ENCODE measurements at places on chromosomes 2 and 18.

DNA sequence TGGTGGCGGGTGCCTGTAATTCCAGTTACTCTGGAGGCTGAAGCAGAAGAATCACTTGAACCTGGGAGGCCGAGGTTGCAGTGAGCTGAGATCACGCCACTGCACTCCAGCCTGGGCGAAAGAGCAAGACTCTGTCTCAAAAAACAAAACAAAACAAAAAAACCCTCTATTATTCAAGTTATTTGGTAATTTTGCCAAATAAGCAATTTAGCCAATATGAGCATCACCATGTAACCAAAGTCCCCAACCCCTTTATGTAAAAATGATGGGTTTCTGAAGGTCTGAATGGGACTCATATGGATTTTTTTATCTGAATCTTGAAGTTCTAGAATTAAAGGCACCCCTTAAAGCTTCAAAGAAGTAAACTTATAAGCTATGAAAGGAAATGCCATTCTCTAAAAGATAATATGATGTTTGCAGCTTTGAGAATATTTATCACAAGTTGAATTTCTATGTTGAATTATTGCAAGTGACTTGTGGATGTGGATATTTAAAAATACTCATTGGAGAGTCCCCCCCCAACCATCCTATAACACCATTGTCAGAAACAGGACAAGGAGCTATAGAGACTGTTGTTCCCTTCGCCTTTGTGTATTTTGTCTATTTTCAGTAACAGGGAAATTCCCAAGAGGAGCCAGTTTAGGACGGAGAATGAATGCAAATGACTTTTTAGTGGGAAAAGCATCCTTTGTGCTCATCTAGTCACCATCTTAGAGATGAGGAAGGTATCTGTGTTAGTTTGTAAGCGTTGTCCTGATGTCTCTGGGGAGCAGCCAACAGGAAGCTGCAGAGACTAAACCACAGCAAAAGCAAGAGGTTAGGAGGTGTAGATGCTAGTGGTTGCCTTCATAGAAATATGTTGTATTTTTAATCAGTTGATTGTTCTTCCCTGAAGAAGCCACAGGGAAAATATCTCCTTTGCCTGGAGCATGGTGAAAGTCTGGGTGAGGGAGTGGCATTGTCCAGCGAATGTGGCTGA, 68.3 kb downstream of the TET3 start:
- no peak for DNase-seq

DNA sequence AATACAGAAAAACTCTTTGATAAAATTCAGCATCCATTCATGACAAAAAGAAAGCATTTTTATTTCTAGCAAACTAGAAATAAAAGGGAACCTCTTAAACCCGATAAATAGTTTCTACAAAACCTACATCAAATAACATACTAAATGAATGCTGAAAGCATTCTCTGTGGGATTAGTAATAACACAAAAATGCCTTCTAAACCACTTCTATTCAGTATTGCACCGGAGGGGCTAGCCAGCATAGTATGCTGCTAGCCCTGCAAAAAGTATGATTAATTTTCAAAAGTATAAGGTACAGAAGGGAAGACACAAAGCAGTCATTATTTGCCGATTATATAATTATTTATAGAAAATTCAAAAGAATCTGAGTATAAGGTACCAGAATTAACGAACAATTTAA, 145.2 kb downstream of the DTNB start:
- DNase-seq: no peak

DNA sequence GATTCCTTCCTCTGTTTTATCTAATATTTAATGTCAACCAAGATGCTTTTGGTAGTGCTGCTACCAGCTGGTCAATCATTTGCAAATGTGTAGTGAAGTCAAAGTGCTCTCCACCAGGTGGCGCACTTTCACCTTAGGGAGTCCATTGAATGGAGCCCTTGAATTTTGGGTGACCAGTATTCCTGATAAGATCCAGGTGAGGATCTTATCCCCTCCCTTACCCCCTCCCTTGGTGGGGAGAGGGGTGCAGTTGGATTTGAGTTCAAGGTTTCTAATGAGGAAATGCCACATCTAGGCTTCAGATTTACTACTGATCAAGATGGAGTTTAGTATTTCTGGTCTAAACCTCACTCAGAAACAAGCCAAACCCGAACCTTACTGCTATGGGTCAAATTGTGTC, 12.0 kb upstream of the E2F6 start:
- DNase-seq: no peak

- DNase-seq: no peak
These were observed 240.4 kb upstream of the LYPD1 start for GRCh38 chr2:132910432-132910831.

DNA sequence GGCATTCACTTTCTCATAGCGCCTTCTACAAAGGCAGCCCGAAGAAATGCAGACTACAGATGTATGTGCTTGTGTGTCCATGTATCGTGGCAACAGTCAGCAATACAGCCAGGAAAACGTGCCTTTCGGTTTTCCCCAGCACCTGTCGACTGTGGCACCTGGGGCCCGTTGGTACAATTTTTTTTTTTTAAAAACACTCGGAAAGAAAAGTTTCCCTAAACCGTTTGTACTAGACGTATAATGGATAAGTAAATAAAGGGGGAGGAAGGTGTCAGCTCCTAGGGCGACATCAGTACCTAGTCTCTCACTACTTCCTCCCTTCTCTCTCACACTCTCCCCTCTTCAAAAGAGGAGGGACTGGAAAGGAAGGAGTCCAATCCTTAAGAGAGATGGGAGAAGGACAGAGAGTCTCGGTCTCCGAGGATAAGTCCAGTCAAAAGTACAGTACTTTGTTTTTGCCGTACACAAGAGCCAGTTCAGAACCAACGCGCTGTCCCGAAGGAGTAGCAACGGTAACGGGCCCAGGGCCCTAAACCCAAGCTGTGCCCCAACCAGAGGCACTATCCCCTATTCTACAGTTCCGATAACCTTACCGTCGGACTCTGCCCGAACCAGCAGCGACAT, 759 bp downstream of the PPP4R3B start:
- no peak for DNase-seq

- no peak for DNase-seq
These were observed 219.0 kb upstream of the DSEL start for GRCh38 chr18:67735506-67735905.

DNA sequence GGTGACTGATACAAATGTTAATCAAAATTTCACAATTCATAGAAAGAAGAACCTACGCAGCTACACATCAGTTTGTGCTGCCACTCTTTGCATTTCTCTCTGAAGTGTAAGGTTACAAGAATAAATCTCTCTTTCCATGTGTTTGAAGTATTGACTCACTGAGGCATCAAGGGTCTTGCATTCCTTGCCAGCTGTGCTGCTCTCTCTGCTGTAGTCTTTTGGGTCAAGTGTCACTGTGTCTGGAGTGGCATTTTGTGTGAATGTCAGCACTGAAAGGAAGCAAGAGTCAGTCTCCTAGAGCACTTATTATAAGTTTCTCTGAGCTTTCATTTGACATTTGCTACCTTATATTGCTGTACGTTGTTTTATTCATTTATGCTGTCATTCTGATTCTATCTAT, 1696.1 kb upstream of the LRRTM1 start:
- DNase-seq: no peak

DNA sequence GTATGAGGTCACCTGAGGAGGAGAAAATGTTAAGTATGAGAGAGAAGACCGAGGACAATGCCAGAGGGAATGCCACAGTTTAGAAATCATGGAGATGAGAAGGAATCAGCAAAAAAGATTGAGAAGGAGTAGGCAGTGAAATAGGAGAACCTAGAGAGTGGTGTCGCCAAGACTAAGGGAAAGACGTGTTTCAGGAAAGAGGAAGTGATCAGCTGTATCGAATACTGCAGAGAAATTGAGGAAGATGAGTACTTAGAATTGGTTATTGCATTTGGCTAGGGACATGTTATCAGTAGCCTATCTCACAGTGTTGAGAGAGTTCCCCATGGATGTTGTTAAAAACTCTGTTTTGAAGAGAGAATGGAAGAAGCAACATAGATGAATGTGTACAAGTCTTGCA, 112.3 kb downstream of the GALNT1 start:
- DNase-seq: no peak

GRCh38 chr2:182933629-182934028, 67.2 kb upstream of the FRZB start:
- no peak for DNase-seq

- DNase-seq: no peak
These were observed 160.8 kb downstream of the LPIN1 start for GRCh38 chr2:11907190-11907589.

DNA sequence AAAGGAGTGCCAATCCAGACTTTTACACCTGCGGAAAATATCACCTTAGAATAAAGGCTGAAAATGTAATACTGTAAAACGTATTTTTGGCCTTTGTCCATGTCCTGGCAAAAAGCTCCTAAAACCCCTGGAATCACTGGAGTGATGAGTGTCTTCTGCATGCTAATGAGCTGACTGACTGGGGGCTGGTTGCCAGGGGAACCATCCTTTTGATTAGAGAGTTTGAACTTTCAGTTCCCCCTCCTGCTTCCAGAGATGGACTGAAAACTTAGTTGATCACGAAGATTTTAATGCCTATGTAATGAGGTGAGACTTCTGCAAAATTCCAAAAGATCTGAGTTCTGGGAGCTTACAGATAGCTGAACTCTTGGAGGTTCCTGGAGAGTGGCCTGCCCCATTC, 20.5 kb downstream of the PUM2 start:
- no peak for DNase-seq

GRCh38 chr18:35469725-35470124, 28.0 kb downstream of the INO80C start:
- DNase-seq: no peak

GRCh38 chr2:176169181-176169580, 12.1 kb downstream of the HOXD3 start:
- DNase-seq: no peak

DNA sequence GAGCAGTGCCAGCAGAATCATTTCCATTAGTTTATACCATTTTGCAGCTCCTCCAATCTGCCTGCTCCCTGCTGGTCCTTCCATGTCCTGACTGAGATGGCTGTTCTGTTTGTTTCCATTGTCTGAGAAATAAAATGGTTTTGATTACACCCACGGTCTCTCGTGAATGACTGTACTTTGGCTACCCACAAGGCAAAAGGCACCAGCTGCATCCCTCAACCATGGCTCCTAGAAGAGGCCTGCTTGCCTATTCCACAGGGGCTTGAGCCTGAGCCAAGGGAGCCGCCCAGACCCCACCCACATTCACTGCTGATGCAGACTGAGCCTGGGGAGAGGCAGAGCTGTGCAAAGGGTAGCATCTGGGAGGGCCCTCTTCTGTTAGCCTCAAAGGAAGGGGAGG, 31.2 kb downstream of the MARCHF4 start:
- no peak for DNase-seq

DNA sequence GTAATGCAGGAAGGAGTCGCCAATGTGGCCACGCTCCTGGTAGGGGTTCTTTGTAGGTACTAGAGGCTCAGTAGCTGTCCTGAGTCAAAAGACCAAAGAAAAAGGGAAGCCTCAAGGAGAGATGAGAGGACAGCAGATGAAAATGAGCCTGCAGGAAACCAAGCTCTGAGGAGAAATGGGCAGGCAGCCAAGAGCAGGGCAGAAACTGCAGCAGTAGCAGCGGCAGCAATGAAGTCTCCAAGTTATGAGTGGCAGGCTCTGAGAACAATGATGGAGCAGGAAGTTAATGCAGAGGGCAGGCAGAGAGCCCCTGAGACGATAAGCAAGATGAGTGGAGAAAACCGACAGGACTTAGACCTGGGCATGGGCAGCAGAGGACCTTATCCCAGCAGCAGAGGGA, 48.2 kb upstream of the TMEM200C start:
- DNase-seq: no peak

DNA sequence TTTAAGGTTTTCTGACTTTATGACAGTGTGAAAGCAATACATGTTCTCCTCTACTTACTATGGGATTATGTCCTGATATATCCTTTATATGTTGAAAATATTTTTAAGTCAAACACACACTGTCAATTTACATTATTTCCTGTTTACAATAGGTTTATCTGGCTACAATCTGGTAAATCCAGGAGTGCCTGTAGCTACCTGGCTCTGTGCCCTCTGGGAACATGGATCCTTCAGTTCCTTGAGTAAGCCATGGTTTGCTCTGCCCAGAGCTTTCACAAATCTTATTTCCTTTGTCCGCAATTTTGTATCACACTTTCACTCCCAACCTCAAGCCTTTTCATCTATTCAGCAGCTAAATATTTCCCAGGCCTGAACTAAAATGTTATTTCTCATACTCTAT, 1582.2 kb upstream of the NXPH2 start:
- DNase-seq: no peak

DNA sequence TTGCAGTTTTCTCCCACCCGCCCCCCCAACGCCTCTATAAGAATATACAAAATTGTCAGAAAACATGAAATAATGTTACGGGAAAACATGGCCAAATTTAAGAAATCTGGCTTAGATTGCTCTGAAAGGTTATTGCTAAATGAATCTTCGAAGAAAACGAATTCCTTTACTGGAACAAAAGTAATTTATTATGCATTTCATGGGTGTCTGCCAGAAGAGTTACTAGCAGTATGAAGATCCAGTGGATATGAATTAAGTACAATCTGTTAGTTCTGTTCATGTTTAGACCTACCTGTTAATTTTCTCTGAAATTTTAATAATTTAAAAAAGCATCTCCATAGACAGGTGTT, 21.9 kb downstream of the GATA6 start:
- no peak for DNase-seq

DNA sequence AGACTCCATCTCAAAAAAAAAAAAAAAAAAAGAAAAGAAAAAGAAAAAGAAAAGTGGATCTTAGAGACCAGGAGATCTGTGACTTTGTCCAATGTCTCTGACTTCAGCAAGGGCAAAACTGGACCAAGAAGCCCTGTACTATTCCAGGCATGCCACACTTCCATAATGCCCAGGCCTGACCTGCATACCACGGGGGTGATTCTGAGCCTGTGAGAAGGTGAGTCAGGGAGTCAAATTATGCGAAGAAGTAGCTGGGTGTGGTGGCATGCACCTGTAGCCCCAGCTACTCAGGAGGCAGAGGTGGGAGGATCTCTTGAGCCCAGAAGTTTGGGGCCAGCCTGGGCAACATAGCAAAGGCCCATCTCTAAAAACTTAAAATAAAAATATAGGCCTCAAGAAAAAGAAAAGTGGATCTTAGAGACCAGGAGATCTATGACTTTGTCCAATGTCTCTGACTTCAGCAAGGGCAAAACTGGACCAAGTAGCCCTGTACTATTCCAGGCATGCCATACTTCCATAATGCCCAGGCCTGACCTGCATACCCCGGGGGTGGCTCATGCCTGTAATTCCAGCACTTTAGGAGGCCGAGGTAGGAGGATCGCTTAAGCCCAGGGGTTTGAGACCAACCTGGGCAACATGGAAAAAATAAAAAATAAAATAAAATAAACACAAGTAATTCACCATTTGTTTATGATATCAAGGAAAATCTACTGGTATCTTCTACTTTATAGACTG, 12.2 kb upstream of the PUM2 start:
- DNase-seq: no peak

GRCh38 chr18:50199346-50199855, 4.5 kb upstream of the MYO5B start:
- no peak for DNase-seq

GRCh38 chr2:239316562-239317465, 84.0 kb downstream of the HDAC4 start:
- no peak for DNase-seq
